M059J (cell line): ENCODE measurements at places on chromosomes 4 and X. TPM values are rescaled to one million over a fixed set of nuclear protein-coding genes. Genes with fewer than 3 reads are reported as not detected.

DNA sequence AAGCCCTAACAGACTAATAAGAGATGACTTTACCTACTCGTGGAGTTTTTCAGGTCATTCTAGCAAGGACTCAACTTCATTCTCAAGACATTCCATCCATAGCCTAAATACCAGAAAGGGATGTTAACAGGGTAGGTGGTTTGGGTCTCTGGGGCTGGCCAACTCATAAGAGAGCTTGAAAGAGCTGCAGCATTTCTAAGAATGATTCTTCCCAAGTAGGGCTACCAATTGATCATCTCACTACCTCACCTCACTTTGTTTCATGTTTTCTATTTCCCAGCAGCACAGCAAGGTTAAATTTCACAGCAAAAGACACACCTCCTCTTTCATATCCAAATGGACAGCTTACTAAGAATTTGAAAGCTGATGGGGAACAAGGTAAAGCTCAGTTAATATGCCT is 614.8 kb upstream of the DIPK2B start:
- no peak for DNase-seq

DNA sequence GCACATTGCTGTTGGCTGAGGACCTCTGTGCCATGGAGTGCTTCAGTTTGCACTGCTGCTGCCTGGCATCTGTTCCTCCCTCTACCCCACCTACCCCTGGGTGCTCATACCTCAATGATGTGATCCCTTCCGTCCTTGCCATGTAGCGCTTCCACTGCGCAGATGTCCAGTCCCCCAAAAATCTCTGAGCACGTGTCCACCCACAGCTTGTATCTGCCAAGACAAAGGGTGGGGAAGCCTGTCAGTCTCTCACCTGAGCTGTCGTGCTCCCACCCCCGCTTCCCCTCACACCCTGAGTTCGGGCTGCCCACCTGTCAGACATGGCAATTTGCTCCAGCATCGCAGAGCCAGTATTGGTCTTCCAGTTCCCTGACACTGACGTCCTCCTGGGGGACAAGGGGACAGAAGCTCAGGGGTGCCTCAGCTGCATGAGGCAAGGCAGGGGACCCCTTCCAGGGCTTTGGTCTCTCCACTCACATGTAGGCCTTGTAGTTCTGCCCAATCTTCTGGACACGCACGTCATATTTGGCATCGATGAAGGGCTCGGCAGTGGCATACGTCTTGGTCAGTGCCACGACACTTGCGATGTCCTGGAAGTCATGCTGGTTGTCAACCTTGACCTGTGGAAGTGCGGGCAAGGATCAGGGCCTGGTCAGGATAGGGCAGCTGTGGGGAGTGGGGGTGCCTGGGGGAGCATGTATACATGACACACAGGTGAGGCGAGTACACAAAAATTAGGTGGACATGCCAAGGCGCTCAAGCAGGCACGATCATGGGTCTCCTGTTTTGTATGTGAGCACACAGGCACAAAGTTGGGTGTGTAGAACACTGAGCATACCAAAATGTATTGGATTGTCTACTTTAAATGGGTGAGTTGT is 6.0 kb upstream of the TIMP1 start:
- no peak for DNase-seq

- no peak for DNase-seq
Observed at GRCh38 chr4:10877076-10877475, 192.5 kb upstream of the CLNK start.

PAGE4 gene
- not detected in 2 replicates for total RNA-seq

DNA sequence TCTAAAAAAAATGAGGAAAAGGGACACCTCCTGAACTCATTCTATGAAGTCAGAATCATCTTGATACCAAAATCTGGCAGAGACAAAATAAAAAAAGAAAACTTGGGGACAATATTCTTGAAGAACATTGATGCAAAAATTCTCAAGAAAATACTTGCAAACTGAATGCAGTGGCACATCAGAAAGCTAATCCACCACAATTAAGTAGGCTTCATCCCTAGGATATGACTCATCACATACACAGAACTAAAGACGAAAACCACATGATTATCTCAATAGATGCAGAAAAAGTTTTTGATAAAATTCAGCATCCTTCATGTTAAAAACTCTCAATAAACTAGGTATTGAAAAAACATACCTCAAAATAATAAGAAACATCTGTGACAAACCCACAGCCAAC is 98.3 kb downstream of the FAM47B start:
- DNase-seq: peak; percentile 39

DDIT4L gene
- total RNA-seq: 2.7 and 5.5 TPM in 2 replicates

DNA sequence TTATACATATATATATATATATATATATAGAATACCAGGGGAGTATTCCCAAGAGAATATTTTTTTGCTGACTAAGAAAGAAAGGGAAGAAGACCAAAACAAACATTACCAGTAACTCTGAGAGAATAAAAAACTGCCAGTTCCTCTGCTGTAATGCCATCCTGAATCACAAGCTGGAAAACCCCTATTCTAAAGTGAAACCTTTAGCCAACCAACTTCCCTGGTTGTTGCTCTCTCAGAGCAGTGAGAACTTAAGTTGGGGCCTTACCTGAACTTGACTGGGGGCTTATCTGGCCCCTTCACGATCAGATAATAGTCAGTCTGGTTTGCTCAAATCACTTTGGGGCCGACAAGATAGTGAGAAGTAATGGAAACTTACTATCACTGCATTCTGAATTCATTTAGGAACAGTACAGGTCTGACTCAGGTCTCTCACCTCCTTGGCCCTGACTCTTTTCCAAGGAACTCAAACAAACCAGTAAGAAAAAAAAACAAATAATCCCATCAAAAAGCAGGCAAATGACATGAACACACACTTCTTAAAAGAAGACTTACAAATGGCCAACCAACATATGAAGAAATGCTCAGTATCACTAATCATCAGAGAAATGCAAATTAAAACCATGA is 62.5 kb downstream of the CD40LG start:
- DNase-seq: peak; percentile 65

- DNase-seq: no peak
Observed at GRCh38 chr4:153084224-153084979, 119.8 kb upstream of the TRIM2 start.

DNA sequence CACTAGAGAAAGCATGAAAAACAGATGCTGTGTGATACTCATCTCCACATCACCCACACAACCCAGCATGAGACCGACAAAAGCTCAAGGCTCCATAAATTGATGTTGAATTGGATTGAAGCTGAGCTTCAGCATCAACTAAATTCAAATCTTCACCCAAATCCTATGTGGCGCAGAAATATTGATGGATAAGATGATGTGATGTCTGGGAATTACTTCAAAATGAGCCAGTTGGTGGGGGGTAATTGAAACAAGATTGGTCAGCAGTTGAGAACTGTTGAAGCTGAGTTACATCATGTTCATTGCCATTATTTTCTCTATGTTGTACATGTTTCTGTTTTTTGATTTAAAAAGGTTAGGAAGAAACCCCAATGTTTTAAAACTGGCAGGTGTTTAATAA is 166.5 kb upstream of the STS start:
- no peak for DNase-seq

PHOX2B gene
- total RNA-seq: not detected in 2 replicates

GRCh38 chr4:37735578-37735977 is 49.4 kb upstream of the RELL1 start:
- no peak for DNase-seq

DNA sequence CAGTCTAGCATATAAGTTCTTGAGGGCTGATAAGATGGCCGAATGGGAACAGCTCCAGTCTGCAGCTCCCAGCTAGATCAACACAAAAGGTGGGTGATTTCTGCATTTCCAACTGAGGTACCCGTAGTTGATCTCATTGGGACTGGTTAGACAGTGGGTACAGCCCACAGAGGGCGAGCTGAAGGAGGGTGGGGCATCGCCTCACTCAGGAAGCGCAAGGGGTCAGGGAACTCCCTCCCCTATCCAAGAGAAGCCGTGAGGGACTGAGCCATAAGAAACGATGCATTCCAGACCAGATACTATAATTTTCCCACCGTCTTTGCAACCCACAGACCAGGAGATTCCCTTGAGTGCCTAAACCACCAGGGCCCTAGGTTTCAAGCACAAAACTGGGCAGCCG is 109.0 kb downstream of the RPS6KA6 start:
- DNase-seq: no peak

ENPP6 gene
- not detected in 2 replicates for total RNA-seq

- DNase-seq: no peak
Observed at GRCh38 chr4:18202486-18202885, 180.9 kb upstream of the LCORL start.

DCHS2 gene
- total RNA-seq: under 0.01 TPM in 1 of 2 replicates, not detected in the other

GRCh38 chr4:146520896-146521540 is 722 bp downstream of the SLC10A7 start:
- peak; percentile 60 for DNase-seq

- DNase-seq: no peak
Observed at GRCh38 chr4:55609393-55609866, 17.4 kb upstream of the PDCL2 start.

EVC2 gene
- total RNA-seq: 2.5 and 5.5 TPM in 2 replicates

DNA sequence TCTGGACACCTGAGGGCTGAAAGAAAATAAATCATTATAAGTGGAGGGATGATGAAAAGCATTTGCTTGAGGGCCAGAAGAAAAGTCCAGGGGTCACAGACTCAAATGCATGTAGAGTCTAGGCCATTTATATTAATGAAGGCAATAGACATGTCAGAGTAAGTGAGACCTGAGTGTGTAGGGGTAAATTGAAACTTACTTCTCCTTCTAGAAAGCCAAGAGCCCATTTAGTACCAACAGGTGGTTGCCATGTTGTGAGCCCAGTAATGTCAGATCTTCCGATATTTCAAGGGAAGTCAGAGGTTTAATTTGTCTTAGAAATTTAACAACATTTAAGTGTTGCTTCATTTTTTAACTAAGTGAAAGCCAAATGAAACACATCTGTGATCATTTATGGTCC is 166.1 kb upstream of the SLIT2 start:
- no peak for DNase-seq

CCDC110 gene
- total RNA-seq: 1.7 TPM in 1 of 2 replicates, not detected in the other

USP9X gene
- 48.5 and 81.7 TPM in 2 replicates for total RNA-seq

DNA sequence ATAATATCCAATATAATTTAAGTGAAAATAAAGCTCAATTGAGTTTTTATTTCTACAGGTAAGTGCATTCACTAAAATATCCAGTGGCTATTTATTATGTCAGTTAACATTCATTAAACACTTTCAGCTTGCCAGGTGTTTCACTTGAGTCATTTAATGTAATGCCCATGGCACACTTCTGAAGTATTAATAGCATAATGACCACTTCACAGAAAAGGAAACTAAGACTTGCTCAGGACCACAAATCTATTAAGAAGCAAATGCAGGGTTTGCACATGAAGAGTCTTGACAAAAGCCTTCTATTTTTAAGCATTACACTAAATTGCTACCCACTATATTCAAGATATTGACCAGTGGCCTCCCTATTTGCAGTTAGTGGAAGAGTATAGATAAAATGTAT is 612.7 kb downstream of the KCTD8 start:
- DNase-seq: no peak

- DNase-seq: peak; percentile 27
Observed at GRCh38 chr4:24042094-24042493, 152.2 kb upstream of the PPARGC1A start.

NAT8L gene
- 0.05 TPM in 1 of 2 replicates, not detected in the other for total RNA-seq

MAGEA12 gene
- 13.4 and 15.5 TPM in 2 replicates for total RNA-seq

GRCh38 chr4:32864713-32865351 is 2144.7 kb downstream of the PCDH7 start:
- DNase-seq: no peak

UGT8 gene
- 0.10 and 0.39 TPM in 2 replicates for total RNA-seq

DNA sequence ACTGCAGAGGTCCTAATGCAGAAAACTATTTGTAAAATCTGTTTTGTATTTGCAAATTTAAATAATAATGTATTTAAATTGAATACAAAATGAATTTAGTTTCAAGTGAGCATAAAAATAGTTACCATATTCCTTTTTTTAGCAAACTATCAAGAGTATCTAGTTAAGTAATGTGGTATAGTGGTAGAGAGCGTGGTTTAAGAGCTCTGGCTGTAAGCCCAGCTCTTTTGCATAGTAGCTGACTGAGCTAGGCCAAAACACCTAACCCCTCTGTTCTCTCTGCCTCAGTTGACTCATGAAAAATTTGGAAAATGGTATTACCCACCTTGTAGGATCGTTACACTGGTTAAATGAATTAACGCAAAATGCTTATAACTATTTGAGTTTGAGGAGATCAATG is 18.1 kb upstream of the ADAD1 start:
- DNase-seq: no peak

TTC29 gene
- 0.07 and 0.49 TPM in 2 replicates for total RNA-seq

GRCh38 chrX:130896026-130896425 is 7.0 kb downstream of the ENOX2 start:
- DNase-seq: no peak

DNA sequence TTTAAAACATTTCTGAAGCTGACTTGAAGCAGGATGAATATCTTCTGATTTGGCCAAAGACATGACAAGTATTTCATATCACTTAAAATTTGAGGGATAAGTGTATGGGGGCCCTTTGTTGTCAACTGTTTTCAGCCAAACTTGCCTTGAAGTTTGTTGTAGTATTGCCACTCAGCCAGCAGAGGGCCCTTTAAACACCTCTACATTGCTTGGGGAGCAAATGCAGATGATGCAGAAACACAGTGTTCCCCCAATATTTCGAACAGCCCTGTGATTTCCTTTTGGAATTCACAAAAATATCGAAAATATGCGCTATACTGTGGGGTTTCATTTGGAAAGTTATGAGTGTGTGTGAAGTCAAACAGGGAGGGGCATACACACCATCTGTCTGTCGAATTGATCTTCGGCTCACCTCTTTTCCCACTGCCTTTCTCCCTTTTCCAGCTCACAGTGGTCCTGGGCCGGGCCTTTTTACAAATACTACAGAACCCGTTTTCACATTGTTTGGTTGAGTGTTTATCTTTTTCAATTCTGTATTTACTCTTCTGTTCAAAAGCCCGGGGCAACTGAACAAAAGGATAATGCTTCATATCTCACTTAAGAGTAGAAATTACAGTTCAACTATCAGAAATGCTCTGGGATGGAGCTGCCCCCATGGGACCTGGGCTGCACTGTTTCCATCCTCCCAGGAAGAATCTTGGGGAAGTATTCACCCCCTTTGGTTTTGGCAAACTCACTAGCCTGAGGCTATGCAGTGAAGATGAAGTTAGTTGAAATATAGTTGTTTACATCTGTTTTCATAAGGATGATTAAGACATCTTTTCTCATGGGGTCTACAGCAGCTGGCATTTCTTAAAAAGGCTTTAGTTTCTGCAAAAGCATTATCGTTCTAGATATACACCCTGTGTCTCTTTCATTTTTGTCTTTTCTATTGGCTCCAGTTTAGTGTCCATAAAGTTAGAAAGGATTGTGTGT is 137.6 kb downstream of the EGF start:
- peak; percentile 46 for DNase-seq

DNA sequence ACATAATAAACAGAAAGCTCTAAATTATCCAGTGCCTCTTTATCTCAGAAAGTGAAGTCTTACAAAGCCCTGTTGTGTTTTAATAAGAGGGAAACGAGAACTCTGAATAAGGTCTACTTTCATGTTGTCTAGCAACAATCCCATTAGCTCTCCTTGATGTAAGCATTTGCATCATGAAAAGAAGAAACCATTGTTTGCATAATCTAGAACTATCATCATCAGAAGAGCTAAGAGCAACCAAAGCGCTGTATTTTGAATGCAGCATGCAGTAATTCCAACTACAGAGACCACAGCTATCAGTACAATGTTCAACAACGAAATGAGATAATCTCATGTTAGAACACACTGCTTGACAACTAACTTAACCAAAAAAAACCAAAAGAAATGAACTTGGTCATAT is 257.1 kb downstream of the CAMK2D start:
- DNase-seq: no peak

ODAPH gene
- 0.10 TPM in 1 of 2 replicates, not detected in the other for total RNA-seq

ZCCHC13 gene
- not detected in 2 replicates for total RNA-seq

CSTF2 gene
- total RNA-seq: 37.6 and 55.3 TPM in 2 replicates
